ENCODE measurements at places on chromosomes 5 and 9.
A peak's percentile ranks its signal among the peaks of the same experiment; 100 is the strongest.

DNA sequence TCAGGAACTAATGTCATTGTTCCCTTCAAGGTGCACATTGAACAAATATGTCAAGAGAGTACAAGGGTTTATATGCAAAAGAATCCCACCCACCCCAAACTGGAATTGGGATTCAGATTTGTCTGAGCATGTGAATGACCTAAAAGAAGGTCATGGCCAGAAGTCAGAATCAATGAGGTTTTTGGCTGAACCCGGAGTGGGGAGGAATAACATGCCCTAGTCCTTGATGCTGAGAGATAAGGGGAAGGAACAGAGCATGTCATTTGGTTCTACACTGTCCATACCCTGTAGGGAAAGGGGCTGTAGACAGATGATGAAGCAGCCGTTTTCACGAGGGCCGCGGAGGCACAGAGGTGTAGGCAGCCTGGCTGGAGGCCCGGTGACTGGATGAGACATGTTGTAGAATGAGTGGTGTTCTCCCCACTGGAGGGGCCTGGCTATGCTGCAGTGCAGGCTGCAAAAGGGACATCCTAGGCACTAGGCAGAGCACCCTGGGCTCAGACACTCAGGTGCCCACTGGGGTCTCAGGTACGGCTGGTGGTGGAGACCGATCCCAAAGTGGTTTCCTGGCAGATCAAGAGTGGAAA, 65.9 kb downstream of the ZFAND5 start:
- DNase-seq = no peak

DNA sequence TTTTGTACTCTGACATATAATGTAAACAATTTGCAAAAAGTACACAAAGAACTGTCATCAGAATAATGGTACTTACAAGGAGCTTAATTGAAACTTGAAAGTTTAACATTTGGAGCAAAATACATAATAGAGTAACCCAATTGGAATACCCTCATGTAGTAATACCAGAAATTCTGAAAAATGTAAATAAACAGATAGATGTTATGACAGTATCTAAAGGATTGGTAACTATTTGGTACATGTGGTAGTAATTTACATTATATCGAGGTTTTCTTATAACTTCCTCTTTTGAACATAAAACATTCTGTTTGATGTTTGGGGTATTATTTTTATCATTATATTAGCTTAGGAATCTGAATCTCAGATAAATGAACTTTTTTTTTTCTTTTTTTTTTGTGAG, 211.7 kb upstream of the ELL2 start:
- DNase-seq = no peak

- no peak for DNase-seq
These were observed 165.3 kb downstream of the ERCC6L2 start for GRCh38 chr9:96040591-96041461.

GRCh38 chr5:181043285-181044092, 3.4 kb downstream of the BTNL9 start:
- no peak for DNase-seq

DNA sequence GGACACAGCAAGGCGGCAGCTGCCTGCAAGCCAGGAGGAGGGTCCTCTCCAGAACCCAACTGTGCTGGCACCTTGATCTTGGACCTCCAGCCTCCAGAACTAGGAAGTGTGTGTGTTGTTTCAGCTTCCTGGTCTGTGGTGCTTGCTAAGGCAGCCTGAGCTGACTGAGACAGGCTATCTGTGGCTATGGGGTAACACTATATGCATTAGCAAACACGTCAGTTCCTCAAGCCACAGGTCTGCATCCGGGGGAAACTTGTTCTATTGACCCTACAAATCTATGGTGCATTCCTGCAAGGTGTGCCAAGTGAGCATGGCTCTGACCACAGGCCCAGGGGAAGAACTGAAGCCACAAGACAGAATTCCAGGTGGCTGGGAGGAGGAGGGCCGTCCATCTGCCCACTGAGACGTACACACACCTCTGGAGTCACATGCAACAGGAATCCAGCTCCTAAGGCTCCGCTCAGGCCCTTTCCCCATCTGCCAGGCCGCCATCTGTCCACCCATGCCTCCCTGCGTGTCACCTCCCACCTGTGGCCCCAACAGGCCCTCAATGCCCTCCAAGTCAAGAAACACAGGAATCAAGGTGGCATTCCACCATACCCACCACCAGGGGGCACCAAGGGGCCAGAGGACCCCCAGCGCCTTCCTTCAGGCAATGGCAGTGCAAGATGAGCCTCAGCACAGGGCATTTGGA, 174.9 kb downstream of the ROR2 start:
- peak; percentile 64 for DNase-seq

DNA sequence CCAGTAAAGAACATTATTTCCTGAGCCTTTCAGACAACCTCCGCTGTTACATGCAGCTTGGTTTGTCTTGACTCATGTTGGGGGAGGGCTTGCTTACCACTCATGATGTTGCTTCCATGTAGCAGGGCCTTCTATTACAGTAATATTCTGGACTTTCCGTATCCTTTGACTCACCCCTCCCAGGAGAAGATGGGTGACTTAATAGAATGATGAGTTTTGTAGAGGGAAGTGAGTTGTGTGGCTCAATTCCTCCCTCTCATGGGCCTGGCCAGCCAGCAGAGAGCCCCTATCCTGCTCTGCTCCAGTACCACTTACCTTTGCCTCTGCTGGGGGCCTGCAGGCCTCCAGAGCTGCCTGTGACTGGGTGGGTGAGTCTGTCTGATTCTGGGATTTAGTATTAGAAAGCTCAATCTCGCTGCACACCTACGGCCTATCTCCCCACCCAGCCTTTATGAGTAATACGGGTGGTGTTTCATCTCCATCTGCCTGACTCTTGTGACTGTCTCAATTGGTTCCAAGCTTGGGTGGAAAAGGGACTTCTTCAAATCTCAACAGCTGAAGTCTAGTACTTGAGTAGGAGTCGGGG, 52.6 kb upstream of the KLF9 start:
- DNase-seq = peak; percentile 80

DNA sequence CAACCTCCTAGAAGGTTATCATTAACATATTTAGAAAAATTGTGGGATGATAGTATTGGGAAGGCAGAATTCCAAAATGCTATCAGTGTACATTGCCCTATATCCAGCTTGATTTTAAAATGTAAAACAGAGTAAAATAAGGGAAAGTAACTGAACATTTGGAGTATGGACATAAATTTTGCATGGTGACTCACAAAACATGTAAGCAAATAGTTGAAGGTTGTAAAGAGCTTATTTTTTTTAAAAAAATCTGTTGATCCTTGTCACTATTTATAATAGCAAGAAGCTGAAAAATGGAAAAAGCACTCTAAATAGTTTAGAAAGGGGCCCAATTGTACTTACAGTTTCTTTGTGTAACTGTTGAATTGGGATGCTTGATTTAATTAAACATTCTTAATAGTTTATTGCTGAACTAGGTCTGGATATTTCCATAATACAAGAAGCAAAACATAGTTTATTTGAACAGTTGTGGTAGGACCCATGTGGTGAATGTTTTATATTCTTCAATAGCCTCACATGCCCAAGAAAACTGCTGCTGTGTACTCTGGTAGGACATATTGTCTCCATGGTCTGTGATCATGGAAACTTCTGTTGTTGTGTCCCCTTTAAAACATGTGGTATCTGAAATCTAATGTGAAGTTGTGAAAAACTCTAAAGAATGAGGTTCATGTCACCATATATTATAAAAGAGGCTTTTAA, 82.4 kb downstream of the NNT start:
- no peak for DNase-seq

- DNase-seq = no peak
These were observed 2074.5 kb downstream of the MAT2B start for GRCh38 chr5:165579911-165580310.

DNA sequence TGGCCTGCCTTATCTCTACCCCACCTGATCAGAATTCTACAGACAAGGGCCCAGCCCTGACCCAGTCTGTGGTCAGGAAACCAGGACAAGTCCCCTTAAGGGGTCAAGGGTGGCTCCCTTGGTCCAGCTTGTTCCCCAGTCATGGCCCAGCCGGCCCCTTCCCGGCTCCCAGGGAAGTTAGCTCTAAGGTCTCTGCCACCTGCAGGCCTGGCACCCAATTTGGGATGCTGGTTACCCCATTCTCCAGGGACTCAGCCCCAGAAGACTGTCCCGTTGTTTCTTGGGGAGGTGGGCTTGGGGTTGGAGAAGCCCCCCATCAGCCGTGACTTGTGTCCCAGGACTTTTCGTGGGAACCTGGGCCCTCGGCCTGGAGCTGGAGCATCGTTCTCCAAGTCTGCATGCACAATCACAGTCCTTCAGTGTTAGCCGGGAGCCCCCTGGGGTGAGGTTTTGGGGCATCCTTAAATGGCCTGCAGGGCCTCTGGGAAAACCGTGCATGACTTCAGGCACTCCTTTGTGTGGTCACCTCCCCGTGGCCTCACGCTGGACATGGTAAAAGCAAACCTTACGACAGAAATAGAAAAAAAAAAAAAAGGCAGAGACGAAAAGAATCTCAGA, 150.8 kb upstream of the PHYKPL start:
- no peak for DNase-seq

DNA sequence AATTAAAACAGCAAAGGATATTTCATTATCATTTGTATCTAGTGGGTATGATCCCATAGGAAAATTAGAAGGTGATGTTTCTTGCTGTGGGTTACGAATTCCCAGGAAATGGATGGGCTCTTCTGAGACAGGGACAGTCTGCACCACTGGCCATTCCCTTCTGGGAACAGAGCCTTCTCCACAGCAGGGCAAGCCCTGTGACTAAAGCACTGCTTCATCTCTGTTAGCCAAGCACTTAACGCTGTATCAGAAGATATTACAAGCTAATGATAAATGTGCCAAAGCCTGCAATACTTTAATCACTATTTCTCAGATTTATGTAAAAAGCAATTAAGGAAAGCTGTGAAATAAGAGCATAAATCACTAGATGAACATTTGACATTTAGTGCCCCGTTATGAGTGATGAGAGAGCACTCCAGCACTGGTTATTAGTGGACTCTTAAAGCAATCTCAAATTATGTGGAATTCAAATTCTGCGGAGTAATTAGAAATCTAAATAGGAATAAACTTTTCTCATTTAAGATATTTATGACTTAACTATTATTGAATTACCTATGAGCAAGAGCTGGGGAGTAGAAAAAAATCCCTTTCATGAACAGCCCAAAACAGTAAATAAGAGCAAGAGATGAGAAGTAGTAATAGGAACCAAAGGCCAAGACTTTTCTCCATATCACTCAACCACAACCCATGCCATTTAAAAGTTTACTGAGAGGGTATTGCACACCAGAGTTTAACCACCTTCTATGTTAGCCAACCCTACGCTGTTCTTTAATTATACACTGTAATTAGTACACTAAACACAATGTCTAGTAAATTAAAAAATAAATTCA, 49.2 kb downstream of the FAM240B start:
- no peak for DNase-seq

DNA sequence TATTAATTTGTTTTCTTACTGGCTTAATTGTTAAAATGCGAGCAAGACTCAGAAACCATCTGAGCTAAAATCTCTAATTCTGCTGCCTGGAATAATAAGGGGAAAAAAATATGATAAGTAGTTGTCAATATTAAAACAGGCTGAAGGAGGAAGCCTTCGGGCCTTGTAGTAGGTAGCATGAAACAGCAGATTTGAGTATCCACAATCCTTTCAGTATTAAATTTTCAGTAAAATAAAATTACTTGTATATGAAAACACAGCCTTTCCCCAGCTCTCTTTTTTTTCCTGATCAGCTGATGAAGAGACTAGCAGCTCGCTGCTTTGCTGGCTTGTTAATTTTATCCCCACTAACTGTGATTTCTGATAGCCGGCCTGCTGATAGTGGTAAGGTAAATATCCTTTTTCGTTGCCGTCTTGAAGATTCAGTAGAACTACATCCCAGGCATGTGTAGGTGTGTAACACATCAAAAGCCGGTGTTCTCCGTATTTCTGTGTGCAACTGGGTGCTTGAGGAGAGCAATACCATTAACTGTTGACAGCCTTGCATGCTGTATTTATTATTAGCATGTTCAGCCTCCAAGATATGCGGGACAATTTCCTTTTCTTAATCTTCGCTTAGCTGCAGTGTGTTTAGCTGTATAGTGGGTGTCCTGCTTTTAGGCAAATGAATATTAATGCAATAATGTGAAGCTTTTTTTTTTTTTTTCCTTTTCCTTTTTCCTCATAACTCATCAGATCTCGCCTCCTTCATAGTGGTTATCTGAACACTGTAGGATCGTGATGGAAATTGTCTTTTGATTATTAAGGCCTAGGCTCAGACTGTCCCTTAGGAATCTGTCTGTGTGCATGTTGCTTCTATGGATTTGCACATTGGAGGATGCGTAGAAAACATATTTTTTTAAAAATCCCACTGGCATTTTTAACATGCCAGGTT, 144.6 kb downstream of the SMARCA2 start:
- peak; percentile 60 for DNase-seq

GRCh38 chr5:120103495-120103894, 360.6 kb upstream of the PRR16 start:
- DNase-seq = no peak

DNA sequence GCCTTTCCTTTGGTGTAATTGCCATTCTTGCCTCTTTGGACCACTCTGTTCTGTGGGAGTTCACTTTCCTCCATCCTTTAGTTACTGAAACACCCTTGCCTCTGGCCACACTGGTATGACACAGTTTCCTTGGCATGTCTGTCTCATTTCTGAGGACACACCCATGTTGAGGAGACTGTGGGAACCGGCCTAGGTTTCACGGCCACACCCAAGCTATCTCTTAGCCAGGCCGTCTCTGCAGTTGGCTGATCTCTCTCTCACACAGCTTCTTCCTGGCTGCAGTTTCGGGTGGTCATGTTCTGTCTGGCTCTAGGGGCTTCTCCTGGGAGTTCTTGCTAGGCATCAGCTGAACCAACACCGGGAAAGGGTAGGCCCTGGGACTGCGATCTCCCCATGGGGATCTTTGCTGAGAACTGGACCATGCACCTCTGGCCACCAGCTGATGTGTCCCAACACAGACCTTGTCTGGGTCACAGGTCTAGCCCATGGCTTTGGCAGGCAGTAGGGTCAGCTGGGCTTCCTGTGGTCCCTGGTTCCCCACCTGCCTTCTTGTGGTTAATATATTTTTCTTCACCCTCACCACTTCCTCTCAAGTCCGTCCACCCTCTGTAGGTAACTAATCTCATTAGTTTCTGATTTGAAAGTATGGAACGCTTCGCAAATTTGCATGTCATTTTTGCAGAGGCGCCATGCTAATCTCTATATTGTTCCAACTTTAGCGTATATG, 24.9 kb downstream of the ARHGEF37 start:
- peak; percentile 92 for DNase-seq

DNA sequence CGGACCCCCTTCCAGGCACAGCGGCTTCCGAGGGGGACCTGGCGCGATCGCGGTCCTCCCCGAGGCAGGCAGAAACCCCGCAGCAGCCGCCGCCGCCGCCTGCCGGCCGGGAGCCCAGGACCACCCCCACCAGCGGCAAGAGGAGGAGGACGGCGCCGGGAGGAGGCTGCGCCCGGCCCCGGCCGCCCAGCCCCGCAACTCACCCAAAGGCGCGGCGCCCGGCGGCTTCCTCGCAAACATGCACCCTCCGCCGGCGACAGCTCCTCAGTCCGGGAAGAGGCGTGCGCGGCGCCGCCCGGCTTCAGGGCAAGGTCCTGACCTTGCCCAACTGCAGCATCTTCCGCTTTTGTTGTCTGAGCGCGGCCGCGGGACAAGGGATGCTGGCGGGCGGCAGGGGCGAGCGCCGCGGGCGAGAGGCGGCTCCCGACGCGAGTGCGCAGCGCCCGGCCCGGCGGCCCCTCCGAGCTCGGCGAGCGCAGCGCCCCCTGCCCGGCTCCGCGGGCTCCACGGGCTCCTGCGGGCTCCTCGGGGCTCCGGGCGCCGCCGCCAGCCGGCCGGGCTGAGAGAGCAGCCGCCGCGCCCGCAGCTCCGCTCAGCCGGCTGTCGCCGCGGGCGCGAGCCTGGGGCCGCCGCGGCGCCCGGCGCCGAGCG, 507 bp downstream of the CTNND2 start:
- no peak for DNase-seq

GRCh38 chr9:96008502-96009222, 133.2 kb downstream of the ERCC6L2 start:
- no peak for DNase-seq

Measured in fibroblast of the aortic adventitia (primary cell).